ENCODE measurements at places on chromosomes 3 and 15.

DNA sequence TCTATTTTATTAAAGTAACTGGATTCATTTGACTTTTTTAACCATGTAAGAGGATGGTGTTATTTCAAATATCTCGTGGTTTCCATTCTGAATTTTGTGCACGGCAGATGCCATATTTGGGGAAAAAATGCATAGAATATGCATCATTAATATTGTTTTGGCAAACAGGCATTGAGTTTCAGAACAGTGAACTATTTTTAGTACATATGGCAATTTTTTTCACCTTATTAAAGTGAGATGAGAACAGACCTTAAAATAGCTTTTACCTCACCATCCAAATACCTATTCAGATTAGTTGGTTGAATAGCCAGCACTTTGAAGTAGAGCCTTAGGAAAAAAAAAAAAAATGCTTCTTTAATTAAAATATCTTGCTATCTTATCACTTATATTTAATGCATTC, 117.3 kb upstream of the FLNB start:
- DNase-seq, result no peak

DNA sequence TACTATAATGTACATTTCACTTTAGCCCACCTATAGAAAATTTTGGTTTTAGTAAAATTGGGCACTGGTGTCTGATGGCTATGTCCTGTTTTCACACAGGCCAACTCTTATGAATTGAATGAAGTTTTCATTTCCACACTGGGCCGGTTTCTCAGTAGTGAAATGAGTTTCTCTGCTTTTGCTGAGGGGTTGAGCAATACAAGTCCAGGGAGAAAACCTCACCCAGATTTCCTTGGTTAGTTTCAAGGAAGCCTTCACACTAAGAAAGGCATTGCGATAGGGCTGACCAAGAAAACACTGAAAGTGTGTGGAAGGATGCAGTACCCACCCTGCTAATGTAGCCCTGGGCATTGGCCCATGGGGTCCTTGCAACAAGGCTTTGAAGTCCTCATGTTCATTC, 331.5 kb upstream of the CFAP20DC start:
- no peak for DNase-seq

GRCh38 chr3:11362600-11362999, 90.4 kb downstream of the ATG7 start:
- no peak for DNase-seq

GRCh38 chr3:152870027-152870426, 35.1 kb downstream of the P2RY1 start:
- DNase-seq, result no peak

- DNase-seq, result no peak
Measured at GRCh38 chr3:117409701-117410459, 700.3 kb downstream of the TUSC7 start.

GRCh38 chr15:91917686-91918360, 64.3 kb downstream of the SLCO3A1 start:
- DNase-seq, result no peak

DNA sequence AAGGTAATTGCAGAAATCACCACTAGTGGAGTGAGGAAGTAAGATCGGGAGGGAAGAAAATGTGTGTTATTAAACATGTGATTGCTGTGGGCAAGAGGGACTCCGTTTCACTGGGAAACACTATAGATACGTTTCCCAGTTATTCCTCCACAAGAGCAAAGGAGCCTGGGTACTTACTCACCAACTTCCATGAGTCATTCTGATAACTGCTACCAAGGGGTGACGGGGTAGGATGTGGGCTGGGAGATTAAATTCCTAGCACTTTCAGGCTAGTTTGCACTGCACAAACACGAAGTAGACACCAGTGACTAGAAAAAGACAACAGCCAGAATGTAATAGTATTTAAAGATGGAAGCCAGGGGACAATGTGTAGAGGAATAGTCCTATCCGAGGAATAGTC, 812.9 kb upstream of the CFAP20DC start:
- DNase-seq, result no peak

DNA sequence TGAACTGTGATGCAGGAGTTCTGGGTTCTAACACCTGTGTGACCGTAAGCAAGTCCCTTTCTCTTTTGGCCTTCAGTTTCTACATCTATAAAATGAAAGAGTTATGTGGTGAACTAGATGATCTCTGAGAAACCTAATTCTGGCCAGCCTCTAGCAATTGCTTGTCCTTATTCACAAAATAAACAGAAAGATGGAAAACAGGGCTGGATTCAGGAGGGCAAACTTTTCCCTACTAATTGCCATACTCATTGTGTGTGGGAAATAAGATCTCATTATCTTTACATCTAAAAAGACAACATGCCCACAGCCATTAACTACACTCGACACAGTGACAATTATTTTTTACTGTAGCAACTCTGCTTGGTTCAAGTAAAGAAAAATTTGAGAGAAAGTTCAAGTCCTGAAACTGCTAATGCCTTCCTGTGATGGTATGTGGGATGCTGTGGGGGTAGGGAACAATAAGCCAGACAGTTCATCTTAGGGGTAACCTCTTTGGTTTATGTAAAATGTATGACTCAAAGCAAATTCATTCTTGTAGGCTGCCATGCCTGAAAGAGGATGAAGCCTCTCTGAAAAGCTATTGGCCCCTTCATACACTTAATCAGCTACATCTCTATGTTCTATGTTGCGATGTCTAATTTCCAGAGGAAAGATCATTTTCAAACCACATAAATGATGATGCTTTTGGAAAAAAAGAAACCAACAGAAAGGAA, 177.6 kb upstream of the BCL6 start:
- DNase-seq, result no peak

GRCh38 chr3:33799202-33799551, 747 bp downstream of the PDCD6IP start:
- no peak for DNase-seq

- no peak for DNase-seq
Measured at GRCh38 chr3:23900744-23901143, 16.0 kb downstream of the NKIRAS1 start.

DNA sequence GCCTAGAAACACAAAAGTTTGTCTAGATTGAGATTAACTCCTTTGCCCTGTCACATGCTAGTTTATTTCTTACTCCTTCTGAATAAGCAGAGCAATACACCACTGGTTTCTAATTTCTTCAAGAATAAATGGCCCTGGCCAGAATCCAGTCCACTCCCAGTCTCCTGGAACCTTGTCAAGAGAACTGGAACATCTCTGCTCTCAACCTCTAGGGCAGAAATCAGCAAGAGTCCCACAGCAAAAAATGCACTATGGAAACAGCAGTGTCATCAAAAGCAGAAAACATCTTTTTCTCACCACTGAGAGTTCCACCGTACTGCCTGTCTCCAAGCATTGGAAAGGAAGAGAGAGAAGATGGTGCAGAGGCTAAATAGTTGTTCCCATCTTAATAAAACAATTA, 35.9 kb upstream of the PPP2R3A start:
- DNase-seq, result no peak

DNA sequence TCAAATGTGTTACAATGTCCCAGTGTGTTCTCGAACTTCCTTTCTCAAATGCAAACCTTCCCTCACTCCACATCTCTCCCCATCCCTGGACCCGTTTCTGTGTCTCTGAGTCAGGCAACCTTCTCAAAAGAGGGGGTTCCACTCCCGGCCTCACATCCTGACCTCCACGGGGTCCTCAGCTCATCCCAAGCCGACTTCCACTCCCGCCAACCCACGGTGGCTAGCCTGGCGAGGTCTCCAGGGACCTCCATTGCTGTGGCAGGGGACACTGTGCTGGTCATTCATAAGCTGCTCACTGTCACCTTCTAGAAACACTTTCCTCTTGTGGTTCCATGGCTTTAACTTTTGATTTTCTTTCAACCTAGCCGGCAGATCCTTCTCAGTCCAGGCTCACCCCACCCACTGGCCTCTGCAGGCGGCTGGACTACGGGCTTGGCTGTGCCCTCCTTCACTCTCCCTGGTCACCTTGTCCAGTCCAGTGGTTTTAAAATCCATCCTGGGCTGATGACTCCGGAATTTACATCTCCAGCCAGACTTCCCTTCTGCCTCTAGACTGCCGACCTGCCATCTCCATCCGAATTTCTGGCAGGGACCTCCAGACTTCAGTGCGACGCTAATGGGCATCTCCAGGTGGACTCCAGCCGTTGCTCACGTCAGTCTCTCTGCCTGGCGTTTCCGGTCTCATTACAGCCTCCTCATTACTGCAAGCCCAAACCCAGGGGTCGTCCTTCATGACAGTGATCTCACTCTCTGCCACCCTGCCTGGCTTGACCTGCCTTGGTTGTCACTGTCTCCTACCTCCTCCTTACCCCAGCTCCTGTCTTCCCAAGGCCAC, 20.0 kb downstream of the ABTB1 start:
- DNase-seq, result no peak

GRCh38 chr3:4990069-4990468, 10.8 kb downstream of the BHLHE40 start:
- no peak for DNase-seq

GRCh38 chr3:7074217-7074616, 213.3 kb downstream of the GRM7 start:
- DNase-seq, result no peak

DNA sequence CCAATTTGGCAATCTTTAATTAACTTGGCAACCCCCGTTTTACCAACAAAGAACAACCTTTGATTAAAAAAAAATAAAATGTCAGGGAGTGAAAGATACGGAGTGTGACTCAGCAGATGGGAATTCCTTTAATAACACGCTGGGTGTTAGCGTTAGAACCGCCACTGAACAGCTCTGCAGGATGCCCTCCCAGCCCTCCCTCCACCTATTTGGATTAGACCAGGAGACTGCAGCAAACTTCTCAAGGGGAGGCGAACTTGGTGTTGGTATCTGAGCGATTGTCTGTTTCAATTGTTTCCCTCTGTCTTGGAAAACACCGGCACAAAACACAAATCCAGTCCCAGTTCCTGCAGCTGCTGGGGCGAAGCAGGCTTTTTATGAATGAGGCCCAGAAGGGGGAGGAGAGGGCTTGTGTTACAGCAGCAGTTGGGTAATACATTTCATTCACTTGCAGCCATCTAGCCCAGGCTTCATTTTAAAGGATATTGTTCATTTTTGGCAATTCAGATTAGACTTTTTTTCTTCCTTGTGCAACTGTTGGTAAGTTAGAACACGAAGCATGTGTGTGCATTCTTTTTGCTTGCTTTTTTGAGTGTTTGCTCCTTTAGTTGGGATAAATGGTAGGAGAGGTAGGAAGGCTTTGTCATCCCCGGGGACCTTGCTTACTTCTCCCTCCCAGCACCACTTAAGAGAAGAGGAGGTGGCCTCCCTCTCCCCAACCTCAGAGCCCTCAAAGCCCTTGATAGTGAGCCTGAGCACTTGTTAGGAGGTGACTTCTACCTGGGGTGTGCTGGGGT, 152.3 kb downstream of the IGF1R start:
- DNase-seq, result no peak

DNA sequence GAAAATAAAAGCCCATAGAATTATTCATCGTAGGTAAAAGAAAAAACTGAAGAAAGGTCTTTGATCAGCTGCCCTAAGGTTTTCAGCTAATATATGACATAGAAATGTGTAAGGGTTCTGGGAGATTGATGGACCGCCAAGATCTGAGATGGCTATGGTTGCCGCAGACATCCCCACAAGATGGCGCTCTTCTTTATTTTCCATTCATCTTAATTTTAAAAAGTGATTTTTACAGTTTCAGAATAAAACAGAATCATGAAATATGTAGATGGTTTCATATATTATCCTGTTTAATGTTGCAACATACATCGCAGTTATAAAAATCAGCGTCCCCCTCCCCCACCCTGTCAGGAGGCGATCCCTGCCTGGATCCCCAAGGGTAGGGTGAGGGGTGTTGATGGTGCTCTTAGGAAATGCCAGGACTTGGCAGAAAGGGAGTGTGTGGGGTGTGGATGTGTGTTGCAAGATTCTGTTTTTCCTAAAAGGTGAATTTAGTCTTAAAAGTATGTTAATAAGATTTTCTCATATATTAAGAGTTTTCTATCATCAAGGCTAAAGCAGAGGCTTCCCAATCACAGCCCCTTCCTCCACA, 68.8 kb downstream of the ANXA2 start:
- DNase-seq, result no peak

GRCh38 chr3:56823421-56823926, 21.7 kb upstream of the ARHGEF3 start:
- no peak for DNase-seq

DNA sequence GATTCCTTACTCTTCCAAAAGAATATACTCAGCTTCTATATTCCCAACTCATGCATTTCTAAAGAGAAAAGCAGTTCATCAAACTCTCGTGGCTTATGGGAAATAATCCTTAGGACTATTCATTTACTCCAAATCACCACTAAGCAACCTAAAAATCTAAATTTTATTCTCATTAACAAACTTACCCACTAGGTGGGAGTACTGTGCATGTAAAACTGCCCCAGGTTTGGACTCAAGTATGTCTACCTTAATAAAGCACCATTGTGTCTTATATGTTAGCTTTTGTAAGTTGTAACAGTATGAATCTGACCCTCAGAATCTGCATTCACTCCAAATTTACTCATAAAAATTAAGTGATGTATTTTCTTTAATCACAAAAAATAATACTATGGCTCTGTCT, 25.3 kb downstream of the RAD18 start:
- DNase-seq, result no peak

GRCh38 chr3:113685956-113686721, 10.3 kb downstream of the USF3 start:
- no peak for DNase-seq

DNA sequence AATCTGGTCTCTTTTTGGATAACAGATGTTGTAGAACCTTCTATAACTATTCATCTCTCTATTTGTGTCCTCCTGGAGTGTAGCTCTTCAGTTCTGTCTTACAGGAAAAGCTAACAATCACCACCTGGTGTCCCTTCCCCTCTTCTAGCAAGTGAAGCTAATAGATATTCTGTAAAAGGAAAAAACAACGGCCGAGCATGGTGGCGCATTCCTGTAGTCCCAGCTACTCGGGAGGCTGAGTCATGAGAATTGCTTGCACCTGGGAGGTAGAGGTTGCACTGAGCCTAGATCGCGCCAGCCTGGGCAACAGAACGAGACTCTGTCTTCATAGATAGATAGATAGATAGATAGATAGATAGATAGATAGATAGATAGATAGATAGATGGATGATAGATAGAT, 779.4 kb downstream of the TUSC7 start:
- no peak for DNase-seq

DNA sequence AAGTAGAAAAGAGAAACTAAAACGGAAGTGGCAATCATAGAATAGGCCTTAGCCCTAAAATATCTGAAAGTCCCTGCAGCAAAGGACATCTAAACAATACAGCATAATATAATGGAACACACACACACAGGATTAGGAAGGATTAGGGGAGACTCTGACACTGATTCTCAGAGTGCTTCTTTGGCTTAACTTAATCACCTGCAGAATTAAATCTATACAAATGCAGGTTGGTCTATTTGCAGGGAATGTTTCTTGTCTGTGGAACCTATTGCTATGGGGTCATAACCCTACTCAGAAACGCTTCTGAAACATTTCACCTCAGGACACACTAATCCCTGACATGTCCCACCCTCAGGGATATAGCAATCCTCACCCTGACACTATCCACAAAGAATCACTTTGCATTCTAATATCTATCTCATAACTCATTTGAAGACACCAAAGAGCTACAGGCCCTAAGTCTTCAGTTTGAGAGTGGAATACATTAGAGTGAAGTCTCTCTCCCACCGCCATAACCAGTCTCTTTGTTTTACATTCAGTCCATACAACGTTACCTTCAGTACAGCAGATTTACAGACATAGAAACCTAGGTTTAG, 1041.2 kb downstream of the TUSC7 start:
- DNase-seq, result no peak

- DNase-seq, result no peak
Measured at GRCh38 chr3:43063114-43063513, 42.8 kb downstream of the POMGNT2 start.

Measured in CD4-positive, alpha-beta T cell treated with Interleukin-1 beta for 1 hour (primary cell).